Activated naive CD4-positive, alpha-beta T cell (primary cell): ENCODE measurements at places on chromosomes 2 and 18.

- DNase-seq, result no peak
Measured at GRCh38 chr2:151363709-151364108, 6.3 kb downstream of the TNFAIP6 start.

- DNase-seq, result no peak
Measured at GRCh38 chr2:170813611-170814532, 2.8 kb upstream of the GAD1 start.

DNA sequence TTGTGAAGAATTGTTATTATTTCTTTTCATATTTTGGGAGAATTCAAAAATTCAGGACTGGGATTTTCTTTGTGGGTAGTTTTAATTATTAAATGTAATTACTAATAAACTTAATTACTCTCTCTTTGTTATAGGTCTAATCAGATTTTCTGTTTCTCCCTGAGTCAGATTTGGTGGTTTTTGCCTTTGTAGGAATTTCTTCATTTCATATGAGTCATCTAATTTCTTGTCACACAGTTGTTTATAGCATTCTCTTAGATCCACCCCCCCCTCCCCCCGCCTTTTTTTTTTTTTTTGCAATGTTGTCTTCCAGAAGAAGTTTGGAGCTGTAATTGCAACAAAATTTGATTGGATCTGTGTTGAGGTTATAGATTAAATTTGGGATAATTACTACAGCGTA is 26.0 kb upstream of the GALR1 start:
- DNase-seq, result no peak

- no peak for DNase-seq
Measured at GRCh38 chr2:237177052-237177451, 91.4 kb downstream of the COPS8 start.

DNA sequence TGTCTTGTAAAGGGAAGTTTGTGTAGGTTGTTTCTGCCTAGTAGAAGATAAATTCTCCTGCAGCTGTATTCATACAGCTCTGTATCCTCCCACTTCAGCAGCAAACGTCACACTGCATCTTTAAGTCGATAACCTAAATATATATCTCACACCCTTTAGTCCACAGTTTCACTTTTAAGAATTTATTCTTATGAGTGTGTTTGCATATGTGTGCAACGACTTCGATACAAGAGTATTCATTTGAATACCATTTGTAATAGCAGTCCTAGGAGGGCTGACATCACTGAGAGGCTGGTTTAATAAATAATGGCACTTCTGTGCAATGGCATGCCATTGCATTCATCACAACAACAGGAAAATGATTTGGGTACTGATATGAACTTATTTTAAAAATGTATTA is 63.8 kb upstream of the MSH6 start:
- no peak for DNase-seq

DNA sequence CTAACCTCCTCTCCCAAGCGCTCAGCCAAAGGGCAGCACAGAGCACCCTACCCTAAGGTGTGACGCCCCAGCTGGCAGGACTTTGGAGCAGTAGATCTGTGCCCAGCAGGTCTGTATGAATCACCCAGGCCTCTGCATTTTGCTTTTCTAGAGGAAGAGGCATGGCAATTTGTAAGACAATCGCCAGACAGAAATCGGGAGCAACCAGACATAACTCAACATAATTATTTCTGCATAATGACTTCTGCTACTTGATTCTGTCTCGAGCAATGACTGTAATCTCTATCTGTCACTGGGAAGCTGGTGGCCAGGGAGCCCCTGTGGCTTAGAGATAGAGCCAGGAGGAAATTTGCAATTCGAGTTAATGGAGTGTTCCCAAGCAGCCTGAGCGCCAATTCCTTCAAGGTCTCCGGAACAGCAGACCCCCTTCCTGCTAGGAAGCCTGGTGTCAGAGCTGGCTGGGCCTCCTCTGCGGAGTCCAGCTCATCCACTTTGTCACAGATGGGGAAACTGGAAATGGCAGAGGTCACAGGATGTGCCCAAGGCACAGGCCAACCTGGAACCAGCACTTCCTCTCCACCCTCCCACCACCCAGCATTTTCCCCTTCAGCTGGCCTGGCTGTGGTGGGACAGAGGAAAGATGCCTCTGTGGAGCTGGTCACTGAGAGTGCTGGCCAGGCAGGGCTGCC is 55.0 kb downstream of the ODC1 start:
- no peak for DNase-seq

DNA sequence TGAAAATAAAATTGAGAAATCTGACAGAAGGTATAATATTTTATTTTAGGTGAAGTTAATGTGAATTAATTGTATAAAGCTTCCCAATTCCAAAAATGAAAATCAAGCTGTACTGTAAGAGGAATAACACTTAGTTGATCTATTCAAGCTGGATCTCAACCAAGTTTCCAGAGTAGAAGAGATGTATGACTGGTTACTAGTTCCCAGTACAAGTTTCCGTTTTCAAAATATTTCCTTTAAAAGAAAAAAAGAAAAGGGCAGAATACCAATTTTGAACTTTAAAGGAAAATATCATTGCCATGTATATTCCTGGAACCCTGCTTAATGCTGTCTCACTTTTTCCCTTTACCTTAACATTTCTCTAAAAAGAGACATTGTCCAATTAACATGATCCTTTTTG is 308.5 kb downstream of the IRS1 start:
- DNase-seq, result no peak

DNA sequence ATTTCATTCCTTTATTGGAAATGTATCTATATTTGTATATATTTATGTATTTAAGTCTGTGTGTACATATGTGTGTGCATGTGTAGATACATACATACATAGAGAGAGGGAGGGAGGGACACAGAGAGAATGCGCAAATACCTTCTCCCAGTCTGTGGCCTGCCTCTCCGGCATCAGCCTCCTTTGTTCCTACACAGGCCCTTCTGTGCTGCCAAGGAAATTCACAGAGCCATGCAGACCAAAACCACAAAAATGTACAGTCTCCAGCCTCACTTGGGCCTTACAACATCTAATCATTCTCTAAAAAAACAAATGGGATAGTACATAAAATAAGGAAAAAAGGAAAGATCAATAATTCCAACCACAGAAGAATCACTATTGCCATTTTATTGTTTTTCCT is 8.8 kb upstream of the CRACDL start:
- no peak for DNase-seq
